ENCODE measurements at places on chromosomes 7 and 10.

DNA sequence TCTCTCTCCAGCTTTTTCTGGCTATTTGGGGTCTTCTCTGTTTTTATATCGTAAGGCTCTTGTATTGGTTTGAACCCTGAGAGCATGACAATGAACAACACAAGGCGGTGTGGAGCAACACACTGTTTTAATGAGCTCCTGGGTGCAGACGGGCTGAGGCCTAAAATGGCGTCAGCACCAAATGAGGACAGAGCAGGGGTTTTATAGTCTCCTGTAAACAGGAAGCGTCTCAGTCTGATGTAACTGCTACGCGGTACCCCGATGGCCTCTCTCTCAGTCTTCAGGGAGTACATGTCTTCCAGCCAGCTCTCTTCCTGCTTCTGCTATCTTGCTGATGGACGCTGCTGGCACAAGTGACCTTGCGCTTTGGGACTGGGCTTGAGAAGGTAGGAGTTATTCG lies 95.9 kb upstream of the CCDC71L start:
- no peak for DNase-seq

DNA sequence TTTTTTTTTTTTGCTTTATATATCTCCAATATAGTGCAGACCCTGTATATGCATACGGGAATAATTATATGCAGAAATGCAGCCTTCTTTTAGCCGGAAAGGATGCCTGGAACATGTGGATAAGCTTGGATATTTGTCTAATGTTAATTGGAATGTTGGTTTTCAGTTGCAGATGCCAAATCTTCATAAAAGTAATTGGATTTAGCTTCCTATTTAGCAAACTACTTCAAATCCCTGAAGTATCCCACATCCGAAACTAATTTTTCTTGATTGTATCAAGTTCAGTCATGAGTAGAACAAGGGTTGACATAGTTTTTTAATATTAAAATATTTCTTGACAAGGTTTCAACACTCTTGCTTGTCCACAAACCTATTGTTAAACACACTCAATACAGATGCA lies 281.7 kb downstream of the BBS9 start:
- DNase-seq = no peak

DNA sequence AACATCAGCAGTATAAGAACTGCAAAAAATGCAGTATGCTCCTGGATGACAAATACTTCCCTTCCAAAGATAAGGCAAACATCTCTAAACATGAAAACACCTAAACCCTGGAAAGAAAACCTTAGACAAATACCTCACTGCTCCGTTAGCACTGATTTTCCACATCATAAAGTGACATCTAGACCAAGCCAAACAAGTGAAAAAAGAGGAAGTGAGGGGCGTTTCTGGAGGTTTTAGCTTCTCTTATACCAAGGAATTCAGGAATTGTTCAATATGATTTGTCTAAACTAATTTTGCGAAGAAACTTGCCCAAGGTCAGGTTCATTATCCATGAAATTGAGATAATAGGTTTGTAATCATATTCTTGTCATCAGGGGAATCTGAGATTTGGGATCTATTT lies 279.7 kb downstream of the ADRA2A start:
- DNase-seq = no peak

DNA sequence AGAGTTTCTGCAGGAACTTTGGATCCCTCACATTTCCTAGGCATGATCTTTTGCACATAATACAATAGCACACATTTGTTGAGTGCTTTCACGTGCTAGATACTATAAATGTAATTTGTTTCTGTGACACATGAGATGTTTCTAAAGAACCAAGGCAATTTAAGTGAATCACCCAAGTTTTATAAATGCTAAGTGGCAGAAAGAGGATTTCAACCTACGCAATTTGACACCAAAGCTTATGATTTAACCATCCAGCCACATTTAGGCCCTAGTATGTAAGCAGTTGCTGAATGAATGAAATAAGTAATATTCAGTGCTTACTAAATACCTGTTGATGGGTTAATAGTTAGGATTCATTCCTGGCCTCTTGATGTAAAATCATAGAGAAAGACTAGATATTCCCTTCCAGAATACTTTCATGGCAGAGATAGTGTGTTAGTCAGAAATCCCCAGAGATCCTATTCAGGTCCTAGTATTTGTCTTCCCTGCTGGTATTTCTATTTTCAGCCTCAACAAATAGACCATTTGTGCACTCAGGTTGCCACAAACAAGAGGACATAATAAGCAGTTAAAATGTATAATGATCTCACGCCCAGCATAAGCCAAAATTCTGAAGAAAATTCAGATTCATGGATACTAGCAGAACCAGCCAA lies 572.6 kb downstream of the IPMK start:
- DNase-seq = no peak

- DNase-seq = no peak
Observed at GRCh38 chr10:48574322-48574796, 30.5 kb downstream of the ARHGAP22 start.

- DNase-seq = no peak
Observed at GRCh38 chr10:84695902-84696301, 367.5 kb downstream of the CCSER2 start.

- no peak for DNase-seq
Observed at GRCh38 chr7:98231493-98232262, 20.4 kb downstream of the TECPR1 start.

GRCh38 chr7:112370436-112370835 lies 79.8 kb upstream of the IFRD1 start:
- DNase-seq = no peak

GRCh38 chr7:38630720-38631673 lies at the start of gene AMPH:
AMPH (minus strand) TSS chr7:38631373; CDS start chr7:38631351, 22 bp downstream.
- DNase-seq = no peak

GRCh38 chr7:26898891-26899290 lies 34.5 kb upstream of the SKAP2 start:
- no peak for DNase-seq

DNA sequence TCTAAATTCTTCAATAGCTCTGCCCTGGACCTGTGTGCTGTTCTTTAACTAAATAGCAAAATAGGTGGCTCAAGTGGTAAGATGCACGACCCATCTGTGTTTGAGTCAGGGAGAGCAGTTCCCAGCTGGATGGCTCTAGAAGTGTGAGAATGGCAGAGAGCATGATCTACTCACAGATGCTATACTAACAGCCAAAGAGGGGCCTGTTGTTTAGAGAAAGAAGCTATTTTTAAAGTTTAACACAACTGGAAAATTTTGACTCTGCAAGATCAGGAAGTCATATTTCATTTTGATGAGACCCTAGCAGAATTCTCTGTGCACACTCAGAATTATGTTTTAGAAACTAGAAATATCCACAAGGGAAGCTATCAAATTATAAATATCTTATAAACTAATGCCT lies 87.4 kb upstream of the PIP4K2A start:
- DNase-seq = no peak

DNA sequence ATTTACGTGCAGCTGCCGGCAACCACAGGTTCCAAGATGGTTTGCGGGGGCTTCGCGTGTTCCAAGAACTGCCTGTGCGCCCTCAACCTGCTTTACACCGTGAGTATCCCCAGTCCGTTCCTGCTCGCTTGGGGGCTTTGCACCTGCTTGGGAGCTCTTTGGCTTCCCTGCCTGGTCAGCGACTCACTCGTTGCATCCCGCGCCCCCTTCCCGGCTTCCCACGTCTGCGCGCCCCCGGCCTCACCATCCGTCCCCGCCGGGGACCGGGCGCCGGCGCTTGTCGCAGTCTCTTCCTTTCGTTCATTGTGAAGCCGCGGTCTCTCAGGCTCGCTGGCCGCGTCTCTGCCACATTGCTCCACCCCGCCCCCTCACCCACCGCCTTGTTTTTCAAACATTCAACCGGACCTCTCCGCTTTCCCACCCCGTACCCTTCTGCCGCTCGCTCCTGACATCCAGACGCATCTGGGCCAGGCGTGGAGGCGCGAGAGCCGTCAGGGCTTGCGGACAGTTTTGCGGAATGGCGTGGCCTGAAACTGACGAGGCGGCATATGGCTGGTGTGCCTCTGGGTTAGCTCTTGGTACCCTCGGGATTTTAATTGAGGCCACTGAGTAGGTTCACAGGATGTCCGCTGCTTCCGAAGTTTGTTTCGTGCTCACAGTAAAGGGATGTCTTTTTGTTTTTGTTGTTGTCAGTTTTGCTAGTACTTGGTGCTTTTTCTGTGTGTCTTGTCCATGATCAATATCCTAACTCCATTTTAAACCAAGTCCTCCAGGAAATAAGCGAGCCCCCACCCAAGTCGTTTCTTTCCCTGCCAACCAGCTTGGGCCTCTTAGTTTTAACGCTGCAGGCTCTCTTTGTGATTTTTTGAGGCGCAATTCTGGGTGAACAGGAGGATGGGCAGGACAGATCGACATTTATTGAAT lies 639 bp downstream of the TSPAN13 start:
- DNase-seq = no peak
